ENCODE measurements at places on chromosomes 6 and 20.

DNA sequence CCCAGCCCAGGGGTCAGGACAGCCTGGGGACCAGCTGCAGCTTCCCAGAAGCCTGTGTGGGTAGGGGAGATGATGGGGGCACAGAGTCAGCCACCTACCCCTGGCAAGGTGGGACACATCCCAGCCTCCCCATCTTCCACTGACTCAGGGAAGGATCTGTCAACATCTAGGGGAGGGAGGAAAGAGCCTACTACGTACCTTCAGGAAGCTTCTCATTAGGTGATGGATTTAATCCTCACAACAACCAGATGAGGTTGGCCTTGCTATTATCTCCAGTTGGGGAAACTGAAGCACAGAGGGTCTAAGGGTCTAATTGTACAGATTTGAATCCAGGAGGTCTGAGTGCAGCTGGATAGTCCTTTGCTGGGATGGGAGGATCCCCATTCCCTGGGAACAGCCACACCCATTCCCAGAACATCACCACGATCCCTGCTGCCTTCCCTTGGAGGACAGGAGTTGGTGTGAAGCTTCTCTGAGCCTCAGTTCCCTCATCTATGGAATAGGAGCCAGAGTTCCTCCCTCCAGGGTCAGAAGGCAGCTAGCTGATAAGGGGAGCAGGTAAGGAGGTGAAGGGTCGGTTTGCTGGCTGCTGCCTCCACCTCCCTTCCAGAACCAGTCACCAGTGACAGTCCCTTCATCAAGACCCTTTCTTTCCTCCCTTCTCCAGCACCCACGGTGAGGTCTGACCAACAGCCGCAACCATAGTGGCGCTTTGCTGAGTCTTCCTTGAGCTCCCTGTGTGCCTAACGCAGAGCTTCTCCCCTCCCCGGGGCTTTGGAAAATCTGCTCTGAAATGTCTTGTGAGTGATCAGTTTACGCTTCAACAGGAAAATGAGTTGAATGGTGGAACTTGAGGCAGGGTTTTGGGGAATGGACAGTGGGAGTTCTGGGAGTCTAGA, 56.8 kb downstream of the CEBPB start:
- DNase-seq, result no peak

GRCh38 chr6:41640426-41640825, 2.2 kb downstream of the MDFI start:
- no peak for DNase-seq

GRCh38 chr6:34110610-34111009, 35.3 kb downstream of the GRM4 start:
- peak; percentile 84 for DNase-seq

GRCh38 chr6:51893366-51893765, 194.0 kb downstream of the PKHD1 start:
- no peak for DNase-seq

DNA sequence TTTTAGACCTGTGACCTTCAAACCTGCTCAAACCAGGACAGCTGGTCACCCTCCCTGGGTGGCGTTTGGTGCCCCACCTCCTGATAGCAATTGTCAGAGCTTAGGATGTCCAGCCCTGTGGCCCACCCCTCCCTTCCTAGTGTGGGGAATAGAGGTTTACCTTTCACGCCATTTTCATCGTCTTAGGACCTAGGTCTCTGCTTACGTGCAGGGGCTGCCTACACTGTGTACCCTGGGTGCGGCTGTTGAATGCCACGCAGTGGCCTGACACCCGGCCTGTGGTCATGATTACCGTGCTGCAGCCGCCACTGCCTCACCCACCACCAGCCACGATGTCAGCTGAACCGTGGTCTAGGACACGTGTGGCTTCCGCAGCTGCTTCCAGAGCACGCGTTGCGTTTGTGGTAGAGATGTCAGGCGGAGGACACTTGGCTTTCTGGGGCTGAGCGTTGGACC, 157.3 kb downstream of the DTNBP1 start:
- no peak for DNase-seq

GRCh38 chr6:46954837-46955451, 33.2 kb upstream of the ADGRF5 start:
- DNase-seq, result peak; percentile 84

- DNase-seq, result no peak
Measured at GRCh38 chr6:170018422-170018935, 267.1 kb downstream of the ERMARD start.

DNA sequence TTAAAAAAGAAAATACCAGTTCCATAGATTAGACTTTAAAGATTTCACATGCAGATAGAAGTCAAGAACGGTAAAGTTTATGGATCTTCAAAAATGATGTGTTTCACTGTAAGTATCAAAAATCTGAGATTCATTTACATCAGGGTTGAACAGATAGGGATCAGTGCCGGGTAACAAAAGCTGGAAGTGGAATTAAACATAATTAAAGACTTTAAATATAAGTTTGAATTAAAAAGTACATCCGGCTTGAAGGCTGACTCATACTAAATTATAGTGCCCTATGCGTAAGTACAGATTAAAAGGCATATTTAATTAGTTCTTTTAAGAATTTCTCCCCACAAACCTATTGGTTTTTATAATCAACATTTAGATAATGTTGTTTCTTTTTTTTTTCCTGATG, 312.7 kb downstream of the PRL start:
- no peak for DNase-seq

- DNase-seq, result no peak
Measured at GRCh38 chr6:53646606-53647005, 18.9 kb downstream of the KLHL31 start.

DNA sequence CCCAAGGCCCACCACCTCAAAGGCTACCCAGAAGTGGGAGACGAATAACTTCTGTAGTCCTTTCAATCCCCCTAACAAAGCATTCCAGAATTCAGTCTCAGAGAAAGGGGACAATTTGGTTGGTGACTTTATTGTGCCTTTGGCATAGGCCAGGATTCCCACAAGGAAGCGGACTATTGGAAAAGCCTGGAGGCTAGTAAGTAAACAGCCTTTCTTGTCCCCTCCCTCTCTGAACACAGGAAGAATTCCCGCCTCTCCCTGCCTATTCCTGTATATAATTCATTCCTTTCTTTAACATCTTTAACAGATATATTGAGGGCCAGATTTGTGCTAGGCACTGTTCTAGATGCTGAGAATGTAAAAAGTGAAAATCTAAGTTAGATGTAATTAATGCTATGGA, 36.1 kb downstream of the RNF8 start:
- DNase-seq, result no peak

DNA sequence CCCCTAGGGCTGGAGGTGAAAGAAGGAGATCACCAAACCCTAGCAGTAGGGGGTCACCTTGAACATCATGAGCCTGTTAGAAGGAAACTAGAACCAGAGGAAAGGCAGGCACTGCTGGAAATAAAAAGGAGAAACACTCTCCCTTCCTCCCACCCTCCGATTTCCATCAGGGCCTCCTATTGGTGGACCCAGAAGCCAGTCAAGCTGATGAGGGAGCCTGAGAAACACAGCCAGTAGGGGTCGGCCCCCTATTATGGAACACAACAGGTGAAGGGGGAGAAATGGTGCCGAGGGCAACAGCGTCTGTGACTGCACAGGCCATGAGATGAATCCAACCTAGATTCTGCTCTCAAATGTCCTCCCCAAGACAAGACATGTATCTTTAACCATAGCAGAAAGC, 156.1 kb upstream of the LRFN2 start:
- DNase-seq, result no peak

GRCh38 chr6:36381502-36382389, 5.7 kb downstream of the ETV7 start:
- no peak for DNase-seq

- no peak for DNase-seq
Measured at GRCh38 chr6:4905826-4906225, 98.0 kb downstream of the RPP40 start.

GRCh38 chr6:169890049-169890448, 138.6 kb downstream of the ERMARD start:
- no peak for DNase-seq

DNA sequence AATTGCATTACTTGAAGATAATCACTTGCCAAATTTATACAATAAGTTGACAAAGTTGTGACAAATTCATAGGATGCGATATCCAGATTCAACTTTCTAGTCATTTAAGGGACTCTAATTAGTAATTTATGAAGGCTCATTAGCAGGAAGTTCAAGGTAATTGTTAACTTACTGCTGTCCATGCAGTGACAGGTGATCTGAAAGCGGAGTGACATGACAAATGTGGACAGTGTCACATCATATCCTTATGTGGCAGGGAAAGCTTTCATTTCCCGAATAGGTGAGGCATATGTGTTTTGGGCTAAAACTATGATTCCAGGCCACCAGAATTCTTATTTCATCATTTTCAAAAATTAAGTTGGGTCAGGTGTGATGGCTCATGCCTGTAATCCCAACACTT, 115.9 kb upstream of the BMP2 start:
- DNase-seq, result no peak

GRCh38 chr20:3521852-3522740, 51.3 kb downstream of the ATRN start:
- DNase-seq, result peak; percentile 11
